Left ventricle myocardium inferior (tissue), 1 donor: ENCODE measurements at places on chromosomes 5 and 9. TPM values are rescaled to one million over a fixed set of nuclear protein-coding genes. Genes with fewer than 3 reads are reported as not detected.

Gene SNAPC4
- 5.2 TPM for total RNA-seq

Gene CYSRT1
- total RNA-seq, result 0.27 TPM

Gene LAMC3
- total RNA-seq, result 0.66 TPM

Gene EFNA5
- total RNA-seq, result 28.2 TPM

Gene COX7C
- total RNA-seq, result 1,860 TPM

DNA sequence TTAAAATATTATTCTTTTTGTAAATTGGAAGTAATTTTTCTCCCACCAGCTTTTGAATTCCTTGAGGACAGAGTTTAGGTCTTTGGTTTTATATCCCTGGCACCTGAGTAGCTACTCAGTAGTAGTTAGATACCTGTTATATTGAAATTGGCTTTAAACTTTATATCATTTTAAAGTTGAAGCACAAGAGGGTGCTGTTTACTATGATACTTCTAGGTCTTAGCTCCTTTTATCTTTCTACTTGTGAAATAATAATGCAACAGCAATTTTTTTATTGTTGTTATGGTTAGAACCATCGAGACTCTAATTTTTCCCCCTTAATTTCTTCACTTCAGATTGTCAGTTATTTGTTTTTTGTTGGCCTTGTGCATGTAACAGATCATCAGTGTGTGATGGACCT lies 46.3 kb downstream of the AP3S1 start:
- no peak for DNase-seq

GRCh38 chr9:29445751-29446150 lies 1872.5 kb upstream of the C9orf72 start:
- no peak for DNase-seq

DNA sequence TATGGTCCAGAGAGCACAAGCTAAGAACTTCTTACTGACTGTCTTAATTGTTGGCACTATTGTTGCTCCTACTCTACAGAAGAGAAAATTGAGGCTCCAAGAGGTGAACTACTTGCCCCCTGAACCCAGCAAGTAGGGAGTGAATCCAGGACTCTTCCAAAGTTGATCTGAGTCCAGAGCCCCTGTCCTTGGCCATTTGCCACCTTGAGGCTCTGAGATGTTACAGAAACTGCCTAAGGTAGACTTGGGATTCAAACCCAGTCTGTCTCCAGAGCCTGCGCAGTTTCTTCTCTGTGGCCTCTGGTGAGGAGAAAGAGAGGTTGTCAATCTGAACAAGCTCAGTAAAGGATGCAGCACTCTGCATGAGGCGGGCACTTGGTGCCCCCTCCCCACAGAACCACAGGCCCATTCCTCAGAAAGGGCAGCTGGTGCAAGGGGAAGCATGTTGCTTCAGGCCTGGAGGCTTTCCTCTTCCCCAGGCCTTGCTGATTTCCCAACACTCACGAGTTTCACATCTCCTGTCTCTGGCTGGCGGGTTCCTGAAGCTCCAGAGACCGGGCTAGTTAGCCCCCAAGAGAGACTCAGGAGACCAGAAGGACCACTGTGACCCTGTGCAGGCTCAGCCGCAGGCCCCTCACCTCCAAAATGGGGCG lies 2.9 kb upstream of the LCP2 start:
- no peak for DNase-seq

DNA sequence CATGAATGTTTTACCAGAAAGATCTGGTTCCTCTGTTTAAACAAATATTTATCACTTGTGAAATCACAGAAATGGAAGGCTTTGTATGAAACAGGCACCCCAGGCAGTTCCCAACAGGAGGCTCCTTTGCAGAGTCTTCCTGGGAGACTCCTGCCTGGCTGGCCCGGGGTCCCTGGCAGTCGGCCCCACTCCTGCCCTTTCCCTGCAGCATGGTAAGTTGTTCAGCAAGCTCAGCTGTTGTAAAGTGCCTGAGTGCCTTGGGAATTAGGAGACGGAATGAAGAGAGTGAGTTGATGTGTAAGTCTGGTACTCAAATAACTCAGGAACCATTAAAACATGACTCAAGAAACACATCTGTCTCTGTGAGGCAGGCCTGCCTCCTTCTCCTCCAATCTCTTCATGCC lies 17.5 kb upstream of the LHFPL2 start:
- no peak for DNase-seq

GRCh38 chr9:121708768-121709488 lies 57.5 kb downstream of the DAB2IP start:
- DNase-seq, result no peak

- no peak for DNase-seq
Observed at GRCh38 chr9:68975365-68976043, 38.4 kb downstream of the PRKACG start.

DNA sequence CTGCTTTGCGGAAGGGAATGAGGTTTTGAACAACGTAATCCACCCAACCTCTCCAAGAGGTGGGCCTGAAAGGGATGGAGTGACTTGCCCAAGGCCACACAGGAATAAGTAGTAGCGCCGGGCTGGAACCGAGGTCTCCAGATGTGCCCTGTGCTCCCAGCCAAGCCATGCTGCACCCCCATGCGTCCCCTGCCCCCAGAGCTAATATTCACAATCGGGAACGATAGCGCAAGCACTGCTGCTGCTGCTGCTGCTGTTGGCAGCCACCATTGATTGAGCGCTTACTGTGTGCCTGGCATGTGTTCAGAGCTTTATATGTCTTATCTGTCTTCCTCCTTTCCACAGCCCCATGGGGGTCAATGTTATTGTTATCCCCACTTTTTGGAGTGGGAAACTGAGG lies 43.9 kb downstream of the AMBP start:
- no peak for DNase-seq

- no peak for DNase-seq
Observed at GRCh38 chr9:14340219-14340873, 26.4 kb upstream of the NFIB start.

DNA sequence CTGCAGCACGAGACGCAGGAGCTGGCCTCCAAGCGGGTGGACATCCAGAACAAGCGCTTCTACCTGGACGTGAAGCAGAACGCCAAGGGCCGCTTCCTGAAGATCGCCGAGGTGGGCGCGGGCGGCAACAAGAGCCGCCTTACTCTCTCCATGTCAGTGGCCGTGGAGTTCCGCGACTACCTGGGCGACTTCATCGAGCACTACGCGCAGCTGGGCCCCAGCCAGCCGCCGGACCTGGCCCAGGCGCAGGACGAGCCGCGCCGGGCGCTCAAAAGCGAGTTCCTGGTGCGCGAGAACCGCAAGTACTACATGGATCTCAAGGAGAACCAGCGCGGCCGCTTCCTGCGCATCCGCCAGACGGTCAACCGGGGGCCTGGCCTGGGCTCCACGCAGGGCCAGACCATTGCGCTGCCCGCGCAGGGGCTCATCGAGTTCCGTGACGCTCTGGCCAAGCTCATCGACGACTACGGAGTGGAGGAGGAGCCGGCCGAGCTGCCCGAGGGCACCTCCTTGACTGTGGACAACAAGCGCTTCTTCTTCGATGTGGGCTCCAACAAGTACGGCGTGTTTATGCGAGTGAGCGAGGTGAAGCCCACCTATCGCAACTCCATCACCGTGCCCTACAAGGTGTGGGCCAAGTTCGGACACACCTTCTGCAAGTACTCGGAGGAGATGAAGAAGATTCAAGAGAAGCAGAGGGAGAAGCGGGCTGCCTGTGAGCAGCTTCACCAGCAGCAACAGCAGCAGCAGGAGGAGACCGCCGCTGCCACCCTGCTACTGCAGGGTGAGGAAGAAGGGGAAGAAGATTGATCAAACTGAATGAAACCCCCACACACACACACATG lies 654 bp downstream of the PURA start:
- DNase-seq, result peak; percentile 66

DNA sequence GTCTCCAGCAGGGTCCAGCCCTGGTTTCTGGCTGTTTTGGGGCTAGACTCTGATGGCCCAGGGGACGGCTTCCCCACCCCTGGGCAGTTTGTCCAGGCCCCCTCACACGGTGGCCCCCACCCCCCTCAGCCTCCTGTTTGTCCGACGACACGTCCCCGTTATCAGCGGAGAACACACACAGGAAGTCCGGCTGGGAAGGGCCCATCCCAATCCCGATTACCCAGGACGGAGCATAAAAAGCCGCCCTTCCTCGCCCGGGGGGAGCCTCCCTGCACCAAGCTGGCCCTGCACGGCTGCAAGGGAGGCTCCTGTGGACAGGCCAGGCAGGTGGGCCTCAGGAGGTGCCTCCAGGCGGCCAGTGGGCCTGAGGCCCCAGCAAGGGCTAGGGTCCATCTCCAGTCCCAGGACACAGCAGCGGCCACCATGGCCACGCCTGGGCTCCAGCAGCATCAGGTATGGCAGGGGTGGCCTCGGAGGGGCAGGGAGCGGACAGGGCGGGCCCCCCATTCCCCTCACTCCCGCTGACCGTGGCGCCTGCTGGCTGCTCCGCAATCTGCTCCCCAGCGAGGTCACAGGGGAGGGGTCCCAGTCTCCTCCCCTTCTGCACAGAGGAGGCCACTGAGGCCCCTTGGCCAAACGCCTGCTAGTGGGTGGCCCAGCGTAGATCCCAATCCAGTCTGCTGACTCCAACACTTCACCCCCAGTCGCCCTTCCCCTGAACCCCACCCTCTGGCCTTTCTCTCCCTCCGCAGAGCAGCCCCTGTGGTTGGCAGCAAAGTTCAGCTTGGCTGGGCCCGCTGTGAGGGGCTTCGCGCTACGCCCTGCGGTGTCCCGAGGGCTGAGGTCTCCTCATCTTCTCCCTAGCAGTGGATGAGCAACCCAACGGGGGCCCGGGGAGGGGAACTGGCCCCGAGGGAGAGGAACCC lies at the start of gene EGFL7:
TSS of gene EGFL7 (plus strand) at position 261 of the 926 bp plus-strand sequence. CDS start 5,367 bp downstream, outside the sequence.
- DNase-seq, result peak; percentile 75

GRCh38 chr9:89036891-89037290 lies 45.6 kb downstream of the S1PR3 start:
- DNase-seq, result no peak

DNA sequence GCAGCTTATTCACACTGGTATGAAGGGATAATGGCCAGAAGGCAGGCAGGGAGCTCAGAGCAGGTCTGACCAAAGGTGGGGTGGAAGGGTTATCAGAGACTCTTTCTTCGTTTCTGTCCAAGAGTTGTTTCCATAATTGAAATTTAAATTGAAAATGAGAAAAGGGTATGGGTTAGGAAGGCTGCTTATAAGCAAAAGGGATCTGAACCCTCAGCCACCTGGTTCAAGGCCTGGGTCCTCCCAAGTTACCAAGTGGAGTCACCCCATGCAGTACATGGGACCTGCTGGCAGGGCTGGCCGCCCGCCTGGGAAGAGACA lies 17.8 kb downstream of the EEIG1 start:
- no peak for DNase-seq

DNA sequence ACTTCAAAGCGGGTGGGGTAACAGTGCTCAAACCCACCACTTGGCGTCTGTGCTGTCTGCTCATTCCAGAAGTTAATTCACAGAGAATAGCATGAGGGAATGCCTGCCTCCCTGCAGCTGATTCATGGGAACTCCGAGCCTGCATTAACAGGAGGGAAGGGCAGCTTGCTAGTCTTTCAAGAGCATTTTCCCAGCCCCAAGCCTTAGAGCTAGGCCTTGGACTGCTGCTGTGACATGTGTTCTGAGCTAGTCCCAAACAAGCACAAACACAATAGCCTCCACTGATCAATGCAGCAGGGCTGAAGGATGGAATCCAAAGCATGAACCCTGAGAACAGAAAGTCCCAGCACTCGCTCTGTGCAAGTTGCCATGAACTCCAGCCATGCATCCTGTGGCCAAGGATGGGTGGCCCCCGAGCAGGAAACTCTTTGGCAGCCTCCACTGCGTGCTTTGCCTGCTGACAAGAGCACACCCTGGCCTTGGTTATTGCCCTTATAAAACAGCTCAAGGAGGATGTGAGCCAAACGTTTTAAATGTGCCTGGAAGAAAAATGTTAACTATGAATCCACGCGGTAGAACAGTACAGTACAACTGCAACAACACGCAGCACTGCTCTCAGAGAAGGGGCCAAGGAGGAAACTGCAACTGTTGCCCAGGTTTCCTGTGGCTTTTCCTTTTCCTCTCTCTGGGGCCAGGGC lies 653.1 kb upstream of the KLF4 start:
- DNase-seq, result peak; percentile 84

DNA sequence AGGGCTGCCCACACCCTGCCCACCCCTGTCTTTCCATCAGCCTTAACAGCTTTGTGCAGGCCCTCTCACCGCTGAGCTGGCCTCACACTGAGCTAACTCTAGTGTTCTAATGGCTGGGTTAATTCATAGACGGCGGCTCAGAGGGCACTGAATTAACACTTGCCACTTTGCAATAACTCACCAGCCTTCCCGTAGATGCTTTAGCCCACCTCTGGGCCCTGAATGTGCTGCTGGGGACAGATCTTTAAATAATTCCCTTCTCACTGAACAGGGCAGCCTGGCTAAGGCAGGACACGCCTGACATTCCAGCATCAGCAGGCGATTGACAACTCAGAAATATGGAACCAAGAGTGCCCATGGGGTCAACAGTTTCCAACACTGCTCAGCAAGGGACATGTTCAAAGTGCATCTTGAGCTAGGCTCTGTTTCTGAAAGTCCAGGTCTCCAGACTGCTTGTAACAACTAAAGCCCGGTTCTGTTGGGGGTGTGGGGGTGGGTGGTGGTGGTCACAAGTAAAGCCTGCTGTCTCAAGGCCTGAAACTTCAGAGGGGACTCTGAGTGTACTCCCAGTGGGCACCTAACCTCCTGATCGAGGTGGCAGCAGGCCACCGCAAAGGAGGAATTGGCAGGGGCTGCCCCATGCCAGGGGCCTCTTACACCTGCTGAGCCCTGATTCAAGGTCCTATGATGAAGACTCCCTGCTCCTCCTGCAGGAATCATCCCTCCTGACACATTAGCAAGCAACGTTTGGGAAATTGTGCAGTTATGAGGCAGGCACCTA lies 248.3 kb downstream of the FSTL4 start:
- DNase-seq, result no peak
